ENCODE measurements at places on chromosomes 13 and 19.

GRCh38 chr13:95185851-95186250, 115.4 kb downstream of the ABCC4 start:
- peak; percentile 33 for DNase-seq

GRCh38 chr13:113969973-113970611, 3.8 kb downstream of the C13orf46 start:
- no peak for DNase-seq

DNA sequence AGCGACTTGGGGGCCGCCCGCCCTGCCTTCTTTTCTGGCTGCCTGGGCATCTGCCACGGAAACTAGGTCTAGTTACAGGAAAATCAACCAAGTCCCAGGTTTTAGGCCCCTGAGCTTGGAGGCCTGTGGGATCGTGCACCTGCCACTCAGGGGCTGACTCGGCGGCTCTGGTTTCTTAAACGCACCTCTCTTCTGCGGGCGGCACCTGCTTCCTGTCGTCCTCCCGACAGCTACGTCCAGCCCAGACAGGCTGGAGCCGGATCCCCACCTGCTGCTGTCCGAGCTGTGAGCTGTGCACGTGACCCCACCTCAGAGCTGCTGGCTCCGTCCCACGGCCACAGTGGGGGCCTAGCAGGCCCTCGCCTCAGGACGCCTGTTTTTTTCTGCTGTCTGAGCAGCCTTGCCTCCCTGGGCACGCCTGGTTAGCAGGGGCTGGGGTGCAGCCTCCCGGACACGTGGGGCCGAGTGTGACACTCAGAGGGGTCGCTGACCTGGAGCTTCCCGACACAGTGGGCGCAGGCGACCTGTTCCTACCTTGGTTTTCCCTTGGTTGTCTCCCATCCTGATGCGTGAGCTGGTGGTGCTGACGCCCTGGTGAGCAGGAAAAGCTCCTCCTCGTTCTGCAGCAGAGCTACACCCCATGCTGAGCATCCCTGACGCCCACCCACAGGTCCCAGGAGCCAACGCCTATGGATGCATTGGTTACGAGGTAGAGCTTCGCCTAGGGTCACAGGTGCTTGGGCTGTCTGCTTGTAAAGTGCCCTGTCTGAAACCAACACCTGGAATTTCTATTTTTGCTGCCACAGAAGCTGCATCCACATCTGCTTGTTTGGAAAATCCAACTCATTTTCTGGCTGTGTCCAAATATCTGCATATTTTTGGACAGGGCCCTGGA, 17.5 kb downstream of the TMEM255B start:
- no peak for DNase-seq

GRCh38 chr13:25541434-25542123, 169.8 kb downstream of the ATP8A2 start:
- no peak for DNase-seq

DNA sequence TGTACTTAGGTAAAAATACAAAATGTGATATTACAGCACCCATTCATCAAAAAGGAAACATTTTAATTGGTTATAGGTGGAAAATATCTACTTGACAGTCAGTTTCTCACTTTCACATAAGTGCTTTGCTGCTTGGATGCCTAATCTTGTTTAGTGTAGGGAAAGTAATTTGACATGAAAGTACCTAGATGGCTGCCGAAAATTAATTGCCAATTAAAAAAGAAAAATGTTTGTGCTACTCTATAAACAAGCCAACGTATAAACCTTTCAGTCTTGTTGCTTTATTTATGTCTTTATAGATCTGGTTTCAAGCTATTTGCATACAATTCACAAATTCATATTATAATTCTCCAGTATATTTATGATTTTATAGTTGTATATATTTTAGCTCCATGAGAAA, 729.9 kb downstream of the DACH1 start:
- no peak for DNase-seq

DNA sequence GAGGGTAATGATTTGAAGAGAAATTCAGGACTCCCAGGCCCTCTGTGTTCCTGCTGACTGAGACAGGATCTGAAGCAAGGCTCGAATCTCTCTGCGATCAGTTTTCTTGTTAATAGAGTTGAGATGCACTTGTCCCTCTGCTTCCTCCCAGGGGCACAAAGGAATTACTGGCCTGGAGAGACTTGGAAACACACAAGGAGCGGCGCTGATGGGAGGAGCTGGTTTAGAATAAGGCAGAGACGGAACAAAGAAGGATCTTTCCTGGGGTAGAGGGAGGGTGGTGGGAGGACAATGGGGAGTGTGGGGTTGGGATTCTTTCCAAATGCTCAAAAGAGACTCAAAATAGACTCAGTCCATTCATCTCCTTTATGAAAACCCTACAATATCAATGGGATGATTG, 719.1 kb downstream of the UQCRFS1 start:
- no peak for DNase-seq

DNA sequence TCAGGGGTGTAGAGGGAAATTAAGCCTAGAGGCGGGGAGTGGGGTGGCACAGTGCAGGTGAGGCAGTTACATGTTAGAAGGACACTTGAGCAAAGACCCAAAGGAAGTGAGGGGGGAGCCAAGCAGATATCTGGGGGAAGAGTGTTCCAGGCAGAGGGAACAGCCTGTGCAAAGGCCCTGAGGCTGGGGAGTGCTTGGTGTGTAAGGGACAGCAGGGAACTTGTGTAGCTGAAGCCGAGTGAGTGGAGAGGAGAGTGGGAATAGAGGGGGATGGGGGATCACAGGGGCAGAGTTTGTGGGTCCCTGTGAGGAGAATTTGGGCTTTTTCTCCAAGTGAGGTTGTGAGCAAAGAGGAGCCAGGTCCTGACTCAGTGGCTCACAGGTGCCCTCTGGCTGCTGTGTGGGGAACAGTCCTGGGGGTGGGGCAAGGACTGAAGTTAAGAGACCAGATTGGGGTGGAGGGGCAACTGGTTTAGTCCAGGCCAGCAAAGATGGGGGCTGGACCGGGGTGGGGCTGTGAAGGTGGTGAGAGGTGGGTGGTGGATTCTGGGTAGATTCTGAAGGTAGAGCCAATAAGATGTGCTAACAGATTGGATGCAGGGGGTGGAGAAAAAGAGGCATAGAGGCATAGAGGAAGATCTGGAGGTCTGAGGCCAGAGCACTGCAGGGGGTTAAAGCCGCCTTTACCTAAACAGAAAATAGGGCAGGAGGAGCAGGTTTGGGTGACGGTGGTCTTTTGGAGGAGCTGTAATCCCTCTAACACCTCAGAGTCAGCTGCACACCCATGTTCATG, 75.3 kb downstream of the CACNA1A start:
- peak; percentile 59 for DNase-seq

- DNase-seq, result no peak
Measured at GRCh38 chr19:35279985-35280821, 2.1 kb upstream of the HAMP start.

DNA sequence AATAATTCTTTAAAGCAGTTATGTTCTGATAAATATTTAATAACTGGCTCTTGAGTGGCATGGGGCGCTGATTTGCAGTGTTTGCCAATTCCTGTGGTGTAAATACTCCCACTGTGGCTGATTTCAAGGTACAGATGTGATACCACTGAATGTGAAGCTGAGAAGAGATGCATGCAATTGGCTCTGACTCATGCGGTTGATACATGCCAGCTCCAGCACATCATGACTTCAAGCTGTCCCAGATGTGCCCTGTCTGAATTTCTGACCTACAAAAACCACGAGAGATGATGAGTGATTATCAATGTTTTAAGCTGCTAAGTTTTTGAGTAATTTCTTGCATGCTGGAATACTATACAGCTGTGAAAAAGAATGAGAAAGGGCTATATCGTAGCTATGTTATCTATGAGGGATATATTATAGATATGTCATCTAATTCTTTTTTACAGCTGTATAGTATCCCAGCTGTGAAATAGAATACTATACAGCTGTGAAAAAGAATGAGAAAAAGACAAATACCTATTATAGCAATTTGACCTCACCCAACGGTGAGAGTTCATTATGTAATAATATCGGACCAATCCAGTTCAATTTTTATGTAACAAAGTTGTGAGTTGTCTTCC, 7.6 kb upstream of the ACSBG2 start:
- no peak for DNase-seq

DNA sequence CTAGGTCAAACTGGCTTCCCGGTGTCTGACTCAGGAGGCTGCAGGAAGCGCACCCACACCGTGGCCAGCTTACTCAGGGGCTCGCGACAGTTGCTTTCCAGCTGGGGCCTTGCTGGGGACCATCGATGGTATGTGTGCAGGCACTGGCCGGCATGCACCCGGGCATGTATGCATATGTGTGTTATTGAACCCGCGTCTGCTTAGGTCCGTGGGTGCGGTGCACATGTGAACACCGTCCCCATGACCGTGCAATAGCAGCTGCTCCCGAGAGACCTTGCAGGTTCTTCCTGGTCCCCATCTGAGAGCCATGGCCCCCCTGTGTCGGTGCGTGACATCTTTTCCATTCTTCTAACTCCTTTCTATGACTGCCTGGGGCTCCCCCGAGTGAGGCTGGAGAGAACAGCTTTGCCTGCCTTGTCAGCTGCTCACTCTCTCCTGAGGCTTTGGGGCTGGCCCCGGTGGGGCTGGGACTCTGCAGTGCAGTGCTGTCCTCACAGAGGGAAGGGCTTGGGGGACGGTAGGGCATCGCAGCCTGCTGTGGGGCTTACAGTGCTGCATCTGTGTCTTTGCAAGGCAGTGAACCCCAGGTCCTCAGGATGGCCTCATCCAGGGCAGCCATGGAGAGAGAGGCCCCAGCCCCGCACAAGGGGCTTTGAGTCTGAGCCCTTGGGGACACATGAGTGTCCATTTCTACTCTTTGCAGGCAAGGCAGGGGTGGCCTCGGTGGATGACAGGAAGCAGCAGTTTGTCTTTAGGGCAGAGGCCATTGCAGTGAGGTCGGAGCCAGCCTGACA, 65.1 kb downstream of the CHST8 start:
- no peak for DNase-seq

DNA sequence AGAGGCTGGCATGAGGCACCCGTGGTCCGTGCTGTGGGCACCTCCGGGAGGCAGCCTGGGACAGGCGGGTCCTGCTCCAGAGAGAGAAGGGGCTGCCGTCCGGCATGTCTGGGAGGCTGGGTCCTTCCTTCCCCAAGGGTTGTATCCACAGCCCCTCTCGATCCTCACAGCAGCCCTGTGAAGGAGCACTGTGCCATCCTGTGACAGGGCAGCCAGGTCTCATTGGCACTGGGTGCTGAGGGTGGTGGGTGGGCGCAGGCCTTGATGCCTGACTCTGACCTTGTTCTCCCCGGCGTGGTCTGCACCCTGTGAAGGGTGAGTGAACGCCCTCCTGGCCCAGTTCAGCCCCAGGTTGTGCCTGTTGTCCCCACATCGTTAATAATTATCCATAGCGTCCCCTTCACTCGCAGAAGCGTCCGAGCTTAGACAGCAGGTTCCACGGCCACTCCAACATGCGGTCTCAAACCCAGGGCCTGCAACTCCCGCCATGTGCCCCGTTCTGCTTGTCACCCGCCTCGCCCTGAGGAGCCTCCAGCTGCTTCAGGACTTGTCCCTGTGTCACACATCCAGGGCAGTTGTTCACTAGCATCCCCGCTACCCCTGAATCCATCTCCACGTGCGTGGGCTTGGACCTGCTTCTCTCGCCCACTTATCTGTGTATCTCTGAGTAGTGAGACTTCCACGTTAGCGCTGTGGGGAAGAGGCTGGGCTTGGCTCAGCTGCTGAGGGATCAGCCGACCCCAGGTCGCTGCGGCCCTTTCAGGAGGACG, 10.6 kb downstream of the ATP11A start:
- no peak for DNase-seq

- DNase-seq, result no peak
Measured at GRCh38 chr13:102962430-102962829, 103.8 kb downstream of the SLC10A2 start.

- DNase-seq, result no peak
Measured at GRCh38 chr19:46932346-46932745, 71.5 kb downstream of the ARHGAP35 start.

Data from stimulated activated CD4-positive, alpha-beta T cell treated with anti-CD3 and anti-CD28 coated beads, Interleukin-4, amount 100 ng/mL, for 24 hours (primary cell).